ENCODE measurements at places on chromosomes 5 and 9. TPM values are rescaled to one million over a fixed set of nuclear protein-coding genes. Genes with fewer than 3 reads are reported as not detected.

Gene SEMA5A
- total RNA-seq, result 17.8 TPM

Gene TRAF1
- total RNA-seq, result 3.4 TPM

Gene AFAP1L1
- 33.6 TPM for total RNA-seq

Gene FOXD4L5
- total RNA-seq, result 0.37 TPM

Gene ORM1
- total RNA-seq, result not detected

Gene ADGRD2
- not detected for total RNA-seq

Gene ZFP37
- total RNA-seq, result 1.4 TPM

Gene SHOC1
- total RNA-seq, result not detected

All from cardiac ventricle fibroblast (primary cell).